ENCODE measurements at places on chromosomes 7 and 10.

- DNase-seq, result no peak
Observed at GRCh38 chr7:26910221-26910620, 45.8 kb upstream of the SKAP2 start.

DNA sequence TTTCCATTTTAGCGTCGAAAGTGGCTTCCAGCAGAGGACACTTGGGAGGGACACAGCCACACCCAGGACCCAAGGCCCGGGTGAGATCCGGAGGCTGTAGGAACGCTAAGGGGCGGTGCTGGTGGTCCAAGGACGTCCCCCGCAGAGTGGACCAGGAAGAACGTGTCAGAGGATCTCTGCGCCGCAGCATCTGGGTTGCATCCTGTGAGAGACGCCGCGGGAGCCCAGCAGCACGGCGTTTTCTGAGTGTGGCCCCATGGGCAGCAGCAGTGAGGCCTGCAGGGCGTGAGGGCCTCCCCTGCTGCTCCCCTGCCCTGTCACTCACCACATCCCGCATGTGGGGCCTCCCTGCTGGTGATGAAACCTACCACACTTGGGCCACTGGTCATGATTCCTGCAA lies 40.5 kb upstream of the BNIP3 start:
- DNase-seq, result no peak

DNA sequence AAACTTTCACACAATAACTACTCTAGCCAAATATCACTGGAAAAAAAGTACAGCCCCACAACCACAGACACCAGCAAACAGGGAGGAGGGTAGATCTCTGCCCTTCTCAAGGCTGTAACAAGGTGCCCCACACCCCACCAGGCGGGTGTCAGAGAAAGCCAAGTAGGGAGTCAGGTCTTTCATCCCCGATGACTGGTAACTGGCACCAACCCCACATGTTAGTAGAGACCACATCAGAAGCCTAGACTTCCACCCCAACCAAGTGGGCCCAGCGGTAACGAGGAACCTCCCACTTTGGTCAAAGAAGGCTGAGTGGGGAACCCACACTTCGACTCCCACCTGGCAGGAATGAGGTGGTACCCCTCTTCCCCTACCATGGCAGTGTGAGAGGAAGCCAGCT lies 16.4 kb upstream of the RUFY2 start:
- no peak for DNase-seq

GRCh38 chr7:140238778-140239652 lies 62.2 kb upstream of the KDM7A start:
- DNase-seq, result no peak

GRCh38 chr10:5293691-5294550 lies 70.8 kb upstream of the UCN3 start:
- DNase-seq, result peak; percentile 53

DNA sequence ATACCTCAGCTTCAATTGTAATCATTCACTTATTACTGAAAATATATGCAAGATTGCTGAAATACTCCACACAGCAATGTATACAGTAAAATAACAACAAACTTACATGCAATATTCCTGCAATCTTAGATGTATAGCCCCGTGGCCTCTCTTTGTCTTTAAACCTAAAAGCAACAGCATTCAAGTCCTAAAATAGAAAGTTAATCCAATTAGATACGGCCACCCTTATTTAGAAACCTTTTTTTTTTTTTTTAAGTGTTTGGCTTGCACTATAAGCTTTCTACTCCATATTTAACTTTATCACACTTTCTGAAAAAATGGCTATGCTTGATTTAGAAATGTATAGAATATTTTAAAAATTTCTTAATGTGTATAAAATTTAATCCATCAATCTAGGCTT lies 67.6 kb downstream of the IDE start:
- no peak for DNase-seq

GRCh38 chr7:102175423-102176170 lies 111.1 kb upstream of the SH2B2 start:
- DNase-seq, result no peak

DNA sequence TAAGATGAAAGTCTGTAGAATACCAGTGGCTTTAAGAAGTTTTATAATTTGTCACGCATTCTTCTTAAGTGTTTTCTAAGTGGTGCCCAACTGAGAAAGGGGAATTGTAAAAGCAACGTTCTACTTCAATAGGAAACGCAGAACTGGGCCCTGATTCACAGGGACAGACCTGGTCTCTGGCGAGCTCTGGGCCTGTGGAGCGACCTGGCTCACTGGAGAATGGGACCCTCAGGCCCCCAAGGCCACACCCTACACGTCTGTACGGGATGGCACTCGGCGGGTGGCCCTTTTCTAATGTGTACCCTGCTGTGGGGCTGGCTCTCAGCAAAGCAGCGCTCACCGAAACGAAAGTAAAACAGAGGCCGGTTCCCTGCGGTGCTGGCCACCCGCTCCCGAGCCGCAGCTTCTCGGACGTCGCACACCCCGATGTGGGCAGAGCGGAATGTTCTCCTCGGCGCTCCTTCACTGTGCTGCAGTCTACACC lies 205.0 kb downstream of the DIP2C start:
- DNase-seq, result no peak

GRCh38 chr7:33075818-33076518 lies 13.4 kb upstream of the NT5C3A start:
- no peak for DNase-seq

DNA sequence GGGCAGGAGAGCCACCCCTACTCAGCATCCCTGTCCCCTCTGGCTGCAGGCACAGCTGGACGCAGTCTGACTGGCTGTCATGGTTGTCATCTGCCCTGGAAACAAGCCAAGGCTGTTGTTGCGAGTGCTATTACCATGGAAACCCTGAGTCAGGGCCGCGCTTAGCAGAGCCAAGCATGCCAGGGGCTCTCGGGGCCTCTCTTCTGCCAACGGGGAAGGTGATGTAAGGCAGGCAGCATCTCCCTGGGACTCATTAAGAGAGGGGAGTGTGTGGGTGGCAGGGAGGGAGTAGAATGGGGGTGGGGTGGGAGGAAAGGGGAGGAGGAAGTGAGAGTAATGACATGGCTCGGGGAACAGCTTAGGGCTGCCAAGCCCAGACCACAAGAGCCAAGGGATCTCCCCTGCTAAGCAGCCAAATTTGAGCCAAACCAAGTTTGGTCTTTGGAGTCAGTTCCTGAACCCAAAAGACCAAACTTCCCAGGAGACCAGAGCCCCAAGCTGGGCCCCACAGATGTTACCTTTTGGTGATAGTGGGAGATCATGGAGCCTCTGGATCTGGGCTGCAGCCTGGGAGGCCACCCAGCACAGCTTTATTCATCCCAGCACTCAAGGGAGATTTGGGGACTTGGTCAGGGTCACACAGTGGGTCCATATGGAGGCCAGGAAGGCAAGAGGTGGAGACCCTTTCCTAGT lies 67.6 kb downstream of the TMEM130 start:
- no peak for DNase-seq

GRCh38 chr7:2956526-2957368 lies 86.9 kb downstream of the CARD11 start:
- DNase-seq, result no peak

DNA sequence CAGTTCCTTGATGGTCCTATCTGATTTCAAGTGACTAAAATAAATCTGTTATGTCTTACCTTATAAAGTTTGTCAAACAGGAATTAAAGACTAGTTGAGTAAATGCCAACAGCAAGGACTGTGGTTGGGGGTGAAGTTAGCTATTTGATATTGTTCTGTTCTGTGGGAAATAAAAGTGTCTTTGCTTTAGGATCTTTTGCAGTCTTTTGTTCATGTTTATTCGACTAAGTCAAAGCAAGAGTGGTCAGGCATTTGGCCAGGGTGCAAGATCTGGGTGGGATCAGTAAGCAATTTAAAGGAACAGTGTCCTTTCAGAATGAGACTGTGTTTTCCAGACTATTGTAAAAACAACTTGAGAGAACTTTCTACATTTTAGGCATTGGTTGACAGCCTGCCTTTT lies at the start of gene COL28A1:
Gene COL28A1 (minus strand): TSS at position 183 of the 400 bp plus-strand sequence. CDS start 2,998 bp downstream, outside the sequence.
- DNase-seq, result no peak

DNA sequence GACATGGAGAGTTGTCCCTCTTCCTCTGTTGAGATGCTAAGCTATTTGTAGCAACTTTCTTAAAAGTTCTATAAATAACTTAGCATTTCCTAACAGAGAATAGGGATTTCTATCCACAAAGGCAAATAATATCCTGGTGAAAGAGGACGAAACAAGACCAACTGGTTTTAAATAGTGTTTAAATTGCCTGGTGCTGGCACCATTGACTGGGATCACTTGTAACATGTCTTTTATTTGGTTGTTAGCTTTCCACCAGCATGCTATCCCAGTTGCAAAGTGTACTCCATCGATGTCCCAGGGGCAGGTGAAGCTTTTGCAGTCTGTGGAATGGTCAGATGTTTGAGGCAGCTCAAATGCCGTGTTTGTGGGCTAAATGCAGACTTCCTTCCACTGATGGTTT lies 3.7 kb downstream of the SUFU start:
- DNase-seq, result no peak

DNA sequence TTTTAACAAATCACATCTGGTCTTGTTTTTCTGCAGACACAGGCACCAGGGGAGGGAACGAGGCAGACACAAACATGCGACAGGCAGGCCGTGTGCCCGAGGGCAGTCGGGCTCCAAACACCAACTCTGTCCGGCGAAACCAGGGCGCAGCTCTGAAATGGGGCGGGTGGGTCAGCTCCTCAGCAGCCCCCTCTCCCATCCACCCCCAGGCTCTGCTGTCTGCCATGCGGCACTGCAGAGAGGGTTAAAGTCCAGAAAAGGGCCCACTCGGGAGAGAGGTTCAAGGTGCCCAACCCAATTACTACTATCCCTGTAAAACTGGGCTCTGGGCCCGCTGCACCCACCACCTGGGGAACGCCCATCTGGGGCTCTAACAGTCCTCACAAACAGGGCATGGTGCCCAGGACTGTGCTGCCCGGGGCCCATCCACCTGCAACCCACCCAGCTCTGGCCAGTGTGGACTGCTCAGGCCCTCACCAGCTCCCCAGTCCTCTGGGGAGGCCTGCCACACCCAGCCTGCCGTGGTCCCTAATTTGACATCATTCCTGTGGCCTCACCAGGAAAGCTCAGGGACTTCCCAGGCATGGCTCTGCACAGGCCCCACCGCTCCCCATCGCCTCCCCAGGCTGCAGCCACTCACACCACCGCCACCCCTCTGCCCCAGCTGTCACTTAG lies 18.7 kb downstream of the YKT6 start:
- no peak for DNase-seq

DNA sequence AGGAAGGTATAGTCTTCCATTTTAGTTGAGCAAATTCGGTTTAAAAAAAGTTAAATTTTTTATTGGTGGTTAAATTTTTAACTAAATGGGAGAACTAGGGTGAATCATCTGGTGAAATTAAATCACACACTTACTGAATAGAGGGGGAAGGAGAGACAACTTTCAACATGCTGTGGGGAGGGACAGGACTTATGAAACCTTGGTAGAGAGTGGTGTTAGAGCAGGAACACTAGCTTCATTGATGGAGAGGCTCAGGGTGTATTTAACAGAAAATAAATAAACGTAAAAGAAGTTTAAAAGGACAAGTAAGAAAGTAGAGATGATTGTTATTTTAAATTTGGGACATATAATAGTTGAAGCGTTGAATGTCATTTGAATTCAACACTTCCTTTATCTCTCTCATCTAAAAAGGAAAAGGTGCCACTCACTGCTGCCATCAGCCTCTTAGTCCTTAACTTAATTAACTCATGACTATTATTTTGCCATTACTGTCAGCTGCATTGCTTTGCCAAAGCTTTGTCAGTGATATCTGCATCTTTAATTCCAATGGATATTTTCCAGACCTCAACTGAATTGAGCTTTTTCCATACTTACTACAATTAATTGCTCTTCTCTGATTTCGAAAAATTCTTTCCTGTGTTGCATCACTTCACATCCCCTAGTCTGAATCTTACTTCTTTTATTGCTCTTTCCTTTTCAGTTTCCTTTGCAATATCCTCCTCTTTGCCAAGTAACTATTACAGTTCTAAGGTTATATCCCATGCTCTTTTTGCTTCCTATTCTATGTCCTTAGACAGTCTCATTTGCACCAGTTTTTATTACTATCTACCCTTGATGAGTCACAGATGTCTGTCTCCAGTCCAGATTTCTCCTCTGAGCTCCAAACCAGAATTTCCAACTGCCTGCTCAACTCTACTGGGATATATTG lies 71.7 kb downstream of the GNAT3 start:
- DNase-seq, result no peak

DNA sequence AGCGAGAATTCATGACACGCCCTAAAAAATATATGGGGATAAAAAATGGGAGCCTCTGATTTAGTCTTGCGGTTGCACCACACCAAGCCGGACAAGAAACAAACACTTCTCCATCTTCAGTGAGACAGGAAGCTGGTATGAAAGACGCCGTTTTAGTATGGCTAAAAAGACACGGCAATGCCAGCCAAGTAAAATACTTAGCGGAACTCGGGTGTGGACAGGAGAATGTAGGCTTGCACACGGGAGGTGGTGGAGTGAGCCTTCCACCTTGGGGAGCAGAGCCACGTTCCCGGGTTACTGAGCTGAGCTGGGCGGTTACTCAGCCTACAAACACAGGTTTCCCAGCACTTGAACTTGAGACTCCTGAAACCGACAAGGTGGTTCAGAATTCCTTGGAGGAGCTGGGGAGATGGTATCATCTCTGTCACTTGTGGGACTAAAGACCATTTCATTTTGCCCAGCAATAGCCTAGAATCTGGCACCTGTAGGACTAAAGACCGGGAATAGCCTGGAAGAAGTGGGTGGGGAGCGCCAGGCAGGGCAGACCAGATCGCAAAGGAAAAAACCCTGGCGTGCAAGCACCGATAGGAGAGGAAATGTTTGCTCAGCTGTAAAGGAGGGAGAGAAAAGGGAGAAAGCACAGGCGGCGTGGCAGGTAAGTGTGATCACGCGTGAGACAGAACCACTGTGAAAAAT lies 34.8 kb upstream of the SEPHS1 start:
- no peak for DNase-seq

GRCh38 chr10:118251791-118252190 lies 90.3 kb downstream of the FAM204A start:
- DNase-seq, result no peak

DNA sequence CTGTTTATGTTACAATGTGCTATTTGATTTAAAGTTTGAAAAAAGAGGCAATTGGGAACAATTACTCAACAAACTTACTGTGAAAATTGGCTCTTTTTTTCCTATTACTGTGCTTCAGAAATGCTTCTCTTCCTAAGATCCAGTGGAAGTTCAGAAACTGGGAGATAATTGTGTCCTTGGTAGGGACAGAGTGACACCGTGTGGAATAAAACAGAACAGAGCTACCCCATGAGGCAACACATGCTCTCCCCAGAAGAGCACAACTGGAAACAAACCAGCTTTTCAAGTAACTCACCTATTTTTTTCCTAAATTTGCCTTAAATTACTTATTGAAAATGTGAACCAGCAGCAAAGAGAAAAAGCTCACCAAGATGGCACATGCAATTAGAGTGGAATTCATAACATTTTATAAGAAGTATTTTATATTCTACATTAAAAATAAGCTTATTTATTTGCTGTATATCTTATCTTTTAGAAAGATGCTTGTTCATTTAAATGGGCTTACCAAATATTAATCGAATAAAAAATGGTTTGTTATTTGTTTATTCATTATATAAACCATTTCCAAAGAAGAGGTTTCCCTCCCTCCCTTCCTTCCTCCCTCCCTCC lies 346.1 kb upstream of the ANKRD30A start:
- DNase-seq, result no peak

GRCh38 chr7:39324139-39324760 lies 242.0 kb upstream of the YAE1 start:
- no peak for DNase-seq

- no peak for DNase-seq
Observed at GRCh38 chr10:21919117-21919516, 84.4 kb downstream of the DNAJC1 start.

- DNase-seq, result no peak
Observed at GRCh38 chr7:70728872-70729552, 402.9 kb upstream of the GALNT17 start.

- no peak for DNase-seq
Observed at GRCh38 chr7:157513162-157513621, 176.4 kb downstream of the DNAJB6 start.

- no peak for DNase-seq
Observed at GRCh38 chr7:81430150-81430549, 339.7 kb downstream of the HGF start.

Data from stimulated activated CD8-positive, alpha-beta memory T cell treated with anti-CD3 and anti-CD28 coated beads, Interleukin-7, amount 100 ng/mL, for 1 hour (primary cell).